ENCODE measurements at places on chromosomes 2 and 18. TPM values are rescaled to one million over a fixed set of nuclear protein-coding genes. Genes with fewer than 3 reads are reported as not detected.

DNA sequence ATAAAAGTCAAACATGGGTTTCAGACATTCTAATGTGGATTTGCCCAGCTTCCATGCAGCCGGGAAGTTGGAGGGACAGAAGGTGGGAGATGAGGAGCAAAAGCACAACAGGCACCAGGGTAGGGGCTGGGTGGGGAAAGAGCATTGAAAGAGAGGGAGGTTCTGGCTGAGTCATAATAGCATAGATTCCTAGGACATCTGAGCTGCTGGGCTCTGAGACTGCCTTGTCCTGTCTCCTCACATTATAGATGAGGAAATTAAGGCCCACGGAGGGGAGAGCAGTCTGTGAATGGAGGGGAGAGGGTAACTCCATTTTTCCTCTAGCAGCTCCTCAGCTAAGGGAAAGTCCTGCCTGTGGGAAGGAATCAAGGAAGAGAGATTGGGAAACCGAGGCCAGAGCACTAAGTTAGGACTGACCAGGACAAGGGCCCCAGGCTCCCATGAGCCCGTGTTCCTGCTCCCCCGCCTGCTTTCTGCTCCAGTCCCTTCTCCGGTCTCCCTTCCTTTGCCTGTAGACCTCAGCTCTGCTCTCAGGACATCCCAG is 26.2 kb downstream of the SH2D6 start:
- no peaks in the 10 kb centered on the region for H3K27me3 ChIP-seq
- H3K4me1 ChIP-seq, result no peaks in the 10 kb centered on the region
- H3K36me3 ChIP-seq, result no peaks in the 10 kb centered on the region
- H3K4me3 ChIP-seq, result no peak overlapping the region

DNA sequence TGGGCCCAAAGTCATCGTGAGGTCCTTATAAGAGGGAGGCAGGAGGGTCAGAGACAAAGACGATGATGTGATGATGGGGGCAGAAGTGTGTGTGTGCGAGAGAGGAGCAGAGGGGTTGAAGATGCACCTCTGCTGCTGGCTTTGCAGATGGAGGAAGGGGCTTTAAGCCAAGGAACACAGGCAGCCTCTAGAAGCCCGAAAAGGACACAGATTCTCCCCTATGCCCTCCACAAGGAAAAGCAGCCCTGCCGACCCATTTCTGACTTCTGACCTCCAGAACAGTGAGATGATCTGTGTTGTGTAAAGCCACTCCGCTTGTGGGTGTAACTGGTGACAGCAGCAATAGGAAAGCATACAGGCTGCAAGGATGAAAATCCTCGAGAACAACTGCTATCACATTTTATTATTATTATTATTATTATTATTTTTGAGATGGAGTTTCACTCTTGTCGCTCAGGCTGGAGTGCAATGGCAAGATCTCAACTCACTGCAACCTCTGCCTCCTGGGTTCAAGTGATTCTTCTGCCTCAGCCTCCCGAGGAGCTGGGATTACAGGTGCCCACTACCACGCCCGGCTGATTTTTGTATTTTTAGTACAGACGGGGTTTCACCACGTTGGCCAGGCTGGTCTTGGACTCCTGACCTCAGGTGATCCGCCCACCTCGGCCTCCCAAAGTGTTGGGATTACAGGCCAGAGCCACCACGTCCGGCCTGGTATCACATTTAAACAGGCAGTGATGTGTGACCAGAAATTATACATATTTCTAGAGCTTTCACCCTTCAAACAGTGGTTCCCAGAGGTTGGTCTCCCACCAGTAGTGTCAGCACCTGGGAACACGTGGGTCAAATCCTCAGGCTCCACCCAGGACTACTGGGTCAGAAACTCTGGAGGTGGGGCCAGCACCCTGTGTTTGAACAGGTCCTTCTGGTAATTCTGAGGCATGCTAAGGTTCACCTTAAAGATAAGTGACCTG is 170.5 kb downstream of the TGIF1 start:
- no peak overlapping the region for H3K4me3 ChIP-seq
- H3K27me3 ChIP-seq, result no peaks in the 10 kb centered on the region
- DNase-seq, result peak; percentile 90
- H3K36me3 ChIP-seq, result no peaks in the 10 kb centered on the region

The FHL2 gene
- polyA plus RNA-seq, result 112 TPM

DNA sequence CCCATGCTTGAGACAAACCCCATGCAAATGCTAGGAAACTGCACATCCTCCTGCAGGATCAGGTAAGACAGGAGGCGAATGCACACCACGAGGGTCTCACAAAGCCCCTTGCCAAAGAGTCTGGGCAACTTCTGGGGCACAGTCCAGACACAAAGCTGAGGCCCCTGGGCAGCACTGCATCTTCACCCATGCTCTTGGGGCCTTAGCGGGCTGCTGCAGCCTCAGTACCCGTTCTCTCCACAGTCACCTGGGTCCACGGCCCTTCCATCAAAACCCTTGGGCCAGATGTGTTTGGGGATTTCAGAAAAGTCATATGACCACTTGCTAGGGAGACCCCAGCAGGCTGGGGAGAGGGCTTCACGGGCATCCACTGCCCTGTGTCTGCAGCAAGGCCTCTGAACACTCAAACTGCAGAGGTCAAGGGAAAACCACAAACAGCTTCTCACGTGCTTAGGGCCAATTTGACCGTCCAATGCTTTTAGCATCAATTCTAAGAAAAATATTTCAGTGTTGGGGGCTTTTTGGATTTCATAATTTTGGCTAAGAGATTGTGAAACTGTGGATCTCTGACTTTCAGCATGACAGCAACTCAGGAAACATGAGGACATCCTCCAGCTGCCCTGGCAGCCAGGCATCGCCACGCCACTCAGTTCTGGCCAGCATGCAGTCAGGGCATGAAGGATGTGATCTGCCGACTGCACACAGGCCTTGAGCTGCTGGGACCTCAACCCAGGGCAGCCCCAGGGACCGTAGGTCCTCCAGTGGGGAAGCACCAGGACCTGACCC is 20.0 kb downstream of the PASK start:
- peaks cover 42% of the 10 kb centered on the region for H3K36me3 ChIP-seq
- no peaks in the 10 kb centered on the region for H3K27me3 ChIP-seq
- DNase-seq, result no peak
- H3K4me1 ChIP-seq, result no peaks in the 10 kb centered on the region
- H3K4me3 ChIP-seq, result no peak overlapping the region

GRCh38 chr2:171057575-171057974 is 103.1 kb downstream of the TLK1 start:
- H3K4me1 ChIP-seq, result no peaks in the 10 kb centered on the region
- no peak overlapping the region for H3K4me3 ChIP-seq
- H3K27me3 ChIP-seq, result no peaks in the 10 kb centered on the region
- DNase-seq, result no peak
- H3K36me3 ChIP-seq, result peaks cover 3% of the 10 kb centered on the region
- H3K27ac ChIP-seq, result no peak overlapping the region

- H3K27me3 ChIP-seq, result no peaks in the 10 kb centered on the region
- no peaks in the 10 kb centered on the region for H3K4me1 ChIP-seq
- H3K4me3 ChIP-seq, result no peak overlapping the region
These were observed 161.3 kb upstream of the UBE2E3 start for GRCh38 chr2:180819106-180819505.

- no peaks in the 10 kb centered on the region for H3K36me3 ChIP-seq
- no peak overlapping the region for H3K4me3 ChIP-seq
- H3K27me3 ChIP-seq, result no peaks in the 10 kb centered on the region
- H3K27ac ChIP-seq, result no peak overlapping the region
- H3K4me1 ChIP-seq, result peaks cover 2% of the 10 kb centered on the region
- no peak for DNase-seq
These were observed 59.3 kb upstream of the STPG4 start for GRCh38 chr2:47214385-47214784.
